ENCODE measurements at places on chromosomes 1 and 21. TPM values are rescaled to one million over a fixed set of nuclear protein-coding genes. Genes with fewer than 3 reads are reported as not detected.

- no peak for DNase-seq
These were observed 78.0 kb upstream of the IPO9 start for GRCh38 chr1:201750934-201751333.

FASLG gene
- 21.0 TPM for total RNA-seq

TSSK3 gene
- 0.70 TPM for total RNA-seq

DNA sequence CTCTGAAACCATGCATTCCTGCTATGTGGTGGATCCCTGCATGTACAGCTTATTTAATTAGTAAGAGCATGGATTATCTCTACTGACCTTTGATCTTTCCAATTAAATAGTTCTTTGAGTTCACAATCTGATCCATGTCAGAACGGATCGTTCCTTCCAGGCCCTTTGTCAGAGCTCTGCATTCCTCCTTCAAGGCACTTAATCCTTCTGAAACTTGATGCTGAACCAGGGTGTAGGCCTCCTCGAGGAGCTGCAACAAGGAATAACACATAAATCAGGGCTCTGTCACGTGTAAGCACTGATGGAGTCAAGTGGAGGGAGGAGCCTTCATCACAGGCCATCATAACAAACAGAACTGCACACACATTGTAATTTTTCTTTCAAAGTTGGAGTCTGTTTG is 68.4 kb upstream of the EDEM3 start:
- DNase-seq = no peak

CELA2B gene
- not detected for total RNA-seq

- peak; percentile 44 for DNase-seq
These were observed 95.9 kb downstream of the PTPRU start for GRCh38 chr1:29332204-29332603.

- DNase-seq = no peak
These were observed 455 bp downstream of the BSDC1 start for GRCh38 chr1:32393832-32394140.

- no peak for DNase-seq
These were observed 16.9 kb downstream of the MACO1 start for GRCh38 chr1:25447547-25447946.
